ENCODE measurements at places on chromosomes 2 and 18.

DNA sequence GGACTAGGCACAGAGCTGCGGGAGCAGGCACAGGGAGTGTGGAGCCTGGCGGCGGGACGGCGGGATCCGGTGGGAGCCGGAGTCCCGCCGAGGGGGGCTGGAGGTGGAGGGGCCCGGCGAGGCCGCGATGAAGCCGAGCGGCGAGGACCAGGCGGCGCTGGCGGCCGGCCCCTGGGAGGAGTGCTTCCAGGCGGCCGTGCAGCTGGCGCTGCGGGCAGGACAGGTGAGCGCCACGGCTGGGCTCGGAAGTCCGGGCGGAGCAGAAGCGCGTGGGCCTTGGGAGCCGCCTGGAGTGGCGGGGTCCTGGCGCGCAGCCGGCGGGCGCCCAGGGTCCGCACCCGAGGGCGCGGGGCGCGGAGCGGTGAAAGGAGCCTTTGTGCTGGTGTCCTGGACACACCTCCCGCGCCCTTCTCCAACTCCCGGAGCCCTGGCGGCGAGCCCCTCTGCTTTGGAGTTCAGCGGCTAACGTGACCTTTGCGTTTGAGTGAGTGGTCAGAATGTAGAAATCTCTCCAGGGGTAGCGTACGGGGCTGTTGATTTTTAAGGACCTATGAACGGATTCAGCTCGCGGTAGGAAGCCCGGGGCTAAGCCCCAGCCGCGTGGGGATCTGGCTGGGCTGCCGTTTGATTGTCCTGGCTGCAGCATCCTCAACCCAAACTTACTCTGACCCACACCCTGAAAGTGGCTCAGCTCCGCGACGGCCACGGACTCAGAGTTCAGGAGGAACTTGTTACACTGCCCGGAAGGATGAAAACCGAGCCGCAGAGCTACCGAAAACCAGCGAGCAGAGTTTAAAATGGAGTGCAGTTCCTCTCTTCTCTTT lies 448 bp downstream of the IMPA2 start:
- DNase-seq: no peak

DNA sequence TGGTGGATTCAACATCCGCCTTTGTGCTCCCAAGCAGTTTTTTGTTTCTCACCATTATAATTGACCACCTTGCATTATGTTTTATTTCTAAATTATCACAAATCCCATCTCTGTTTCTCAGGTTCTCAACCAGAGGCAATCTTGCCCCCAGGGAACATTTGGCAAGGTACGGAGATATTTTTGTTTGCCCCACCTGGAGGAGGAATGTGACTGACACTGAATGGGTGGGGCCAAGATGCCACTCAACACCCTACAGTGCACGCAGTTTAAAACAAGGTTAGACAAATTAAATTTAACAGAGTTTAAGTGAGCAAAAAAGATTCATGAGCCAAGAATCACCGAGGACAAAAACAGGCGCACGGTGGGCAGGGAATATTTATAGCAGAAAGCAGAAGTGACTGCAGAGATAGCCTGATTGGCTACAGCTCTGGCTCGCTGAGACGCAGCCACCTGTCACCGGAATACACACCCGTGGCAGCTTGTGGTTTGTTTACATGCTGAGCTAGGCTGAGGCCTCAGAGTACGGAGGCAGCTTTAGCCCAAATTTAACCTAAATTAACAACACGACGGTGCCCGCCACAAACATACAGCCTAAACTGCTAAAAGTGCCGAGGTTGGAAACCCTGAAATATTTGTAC lies 150.0 kb upstream of the ALKAL2 start:
- peak; percentile 5 for DNase-seq

GRCh38 chr2:237051861-237052260 lies 33.8 kb upstream of the COPS8 start:
- DNase-seq: no peak

- no peak for DNase-seq
These were observed 9.4 kb upstream of the NEURL3 start for GRCh38 chr2:96514521-96514920.

DNA sequence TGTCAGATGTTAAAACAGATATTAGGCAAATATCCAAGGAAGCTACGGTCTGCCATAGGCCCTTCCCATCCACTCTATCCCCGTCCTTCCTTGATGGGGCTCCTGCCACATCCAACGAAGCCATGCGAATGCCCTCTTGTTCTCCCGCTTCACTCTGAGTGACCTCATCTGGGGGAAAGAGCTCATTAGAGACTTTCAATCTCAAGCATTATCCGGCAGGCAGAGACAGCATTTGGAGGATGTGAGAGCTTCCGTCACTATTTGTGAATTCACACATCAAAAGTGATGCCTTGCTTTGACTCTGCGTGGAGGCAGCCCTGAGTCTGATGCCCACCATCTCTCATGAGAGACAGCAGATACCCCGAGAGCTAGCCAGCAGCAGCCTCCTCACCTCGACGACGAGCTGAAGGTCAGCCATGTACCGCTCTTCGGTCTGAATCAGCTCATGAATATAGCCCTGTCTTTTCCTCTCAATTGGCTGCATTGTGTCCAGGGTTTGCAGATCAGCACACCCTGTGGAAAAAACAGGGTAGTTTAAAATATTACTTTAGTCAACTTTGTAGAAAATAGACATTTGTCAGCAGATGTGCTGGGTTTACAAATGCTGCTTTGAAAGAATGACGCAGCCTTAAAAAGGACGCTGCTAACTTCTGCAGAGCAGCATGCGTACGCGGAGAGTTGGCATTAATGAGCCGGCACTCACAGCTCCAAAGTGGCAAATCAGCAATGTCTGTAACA lies 45.9 kb downstream of the FAM228A start:
- peak; percentile 72 for DNase-seq

GRCh38 chr18:78782951-78783563 lies 196.6 kb upstream of the SALL3 start:
- no peak for DNase-seq

- no peak for DNase-seq
These were observed 203.3 kb downstream of the CELF4 start for GRCh38 chr18:37362158-37362890.

DNA sequence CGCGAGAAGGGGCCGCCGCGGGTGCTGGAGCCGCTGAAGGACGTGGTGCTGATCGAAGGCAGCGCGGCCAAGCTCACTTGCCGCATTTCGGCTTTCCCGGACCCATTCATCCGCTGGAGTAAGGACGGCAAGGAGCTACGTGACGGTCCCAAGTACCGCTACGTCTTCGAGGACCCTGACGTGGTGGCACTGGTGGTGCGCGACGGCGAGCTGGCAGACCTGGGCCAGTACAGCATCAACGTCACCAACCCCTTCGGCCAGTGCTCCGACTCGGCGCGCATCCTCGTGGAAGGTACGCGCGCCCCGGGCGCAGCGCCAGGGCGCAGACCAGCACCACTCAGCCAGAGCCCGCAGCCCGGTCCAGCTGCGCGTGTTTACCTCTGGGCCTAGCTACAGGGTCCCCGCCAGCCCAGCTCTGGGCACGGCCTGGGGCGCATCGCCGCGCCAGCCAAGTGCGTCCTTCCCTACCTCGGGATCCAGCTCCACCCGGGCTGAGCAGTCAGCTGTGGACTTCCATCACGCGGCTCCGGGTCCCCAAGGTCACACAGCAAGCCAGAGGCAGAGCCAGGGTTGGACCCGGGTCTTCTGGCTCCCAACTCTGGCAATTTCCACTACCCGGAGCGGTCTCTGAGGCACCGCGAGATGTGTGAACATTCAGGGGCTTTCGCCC lies 1.7 kb upstream of the GMPPA start:
- DNase-seq: no peak

DNA sequence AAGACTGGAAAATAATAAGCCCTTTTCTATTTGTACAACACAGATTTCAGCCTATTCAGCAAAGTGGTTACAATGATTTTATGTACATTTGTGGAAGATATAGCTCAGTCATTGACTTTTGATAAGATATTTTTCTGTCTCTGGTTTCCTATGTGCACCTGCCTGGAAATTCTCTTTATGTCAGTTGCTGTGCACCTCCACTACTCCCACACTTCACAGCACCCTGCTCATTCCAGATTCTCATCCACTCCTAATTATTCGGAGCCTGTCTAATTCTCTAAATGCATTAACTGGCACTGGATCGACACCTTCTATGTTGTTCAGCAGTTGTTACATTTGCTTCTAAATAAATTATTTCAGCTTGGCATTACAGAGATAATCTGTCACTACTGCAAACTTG lies 275.1 kb upstream of the RND3 start:
- no peak for DNase-seq

DNA sequence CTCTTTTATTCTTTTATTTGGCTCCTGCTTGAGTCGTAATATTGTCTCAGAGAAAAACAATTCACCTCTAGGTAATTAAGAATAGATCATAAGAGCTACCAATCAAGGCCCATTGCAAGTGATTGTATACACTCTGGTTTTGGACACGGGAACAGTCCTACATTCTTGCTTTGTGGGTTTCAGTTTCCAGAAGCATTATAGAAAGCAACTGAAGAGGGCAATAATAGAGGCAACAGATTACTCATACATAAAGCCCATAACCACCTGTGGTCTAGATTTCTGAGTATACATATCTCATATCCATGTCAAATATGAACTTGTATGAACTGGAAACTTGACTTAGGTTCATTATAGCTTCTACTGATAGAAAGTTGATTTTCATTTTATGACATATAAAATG lies 65.4 kb downstream of the DIS3L2 start:
- DNase-seq: no peak

DNA sequence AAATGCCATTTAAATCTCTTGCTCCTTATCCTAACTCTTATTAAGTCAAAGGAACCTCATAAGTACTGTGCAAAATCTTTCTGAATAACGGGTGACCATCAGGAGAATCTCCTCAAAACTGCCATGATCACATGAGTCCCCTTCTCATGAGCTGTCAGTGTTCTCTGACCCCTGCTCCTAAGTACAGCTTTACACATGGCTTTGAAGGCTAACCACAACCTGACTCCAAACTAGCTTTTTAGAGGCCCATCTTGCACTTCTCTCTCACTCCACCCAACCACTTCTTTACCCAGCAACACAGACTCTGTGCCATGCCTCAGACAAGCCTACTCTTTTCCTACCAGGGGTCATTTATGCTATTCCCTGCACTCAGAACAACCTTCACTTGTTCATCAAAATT lies 253.8 kb downstream of the GPD2 start:
- no peak for DNase-seq

GRCh38 chr2:158616480-158617000 lies 159.8 kb downstream of the PKP4 start:
- no peak for DNase-seq

- no peak for DNase-seq
These were observed 69.9 kb upstream of the FSIP2 start for GRCh38 chr2:185668710-185669109.

DNA sequence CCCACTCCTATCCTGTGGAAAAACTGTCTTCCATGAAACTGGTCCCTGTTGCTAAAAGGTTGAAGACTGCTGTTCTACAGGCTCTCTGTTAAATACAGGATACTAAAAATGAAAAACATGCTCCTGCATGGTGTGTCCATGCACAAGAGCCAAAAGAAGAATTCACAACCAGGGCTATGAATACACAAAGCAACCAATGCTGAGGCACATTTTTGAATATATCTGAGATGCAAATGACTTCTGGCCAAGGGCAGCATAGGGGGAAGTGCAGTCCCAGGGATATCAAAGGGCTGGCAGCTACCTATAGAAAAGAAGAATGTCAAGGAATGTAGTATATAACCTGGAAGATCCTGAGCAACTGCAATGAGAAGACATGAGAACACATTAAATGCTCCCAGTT lies 6.6 kb downstream of the NEMP2 start:
- DNase-seq: no peak

- DNase-seq: no peak
These were observed 21.2 kb upstream of the ATOH8 start for GRCh38 chr2:85732467-85733120.

- DNase-seq: no peak
These were observed 53.0 kb downstream of the EPHA4 start for GRCh38 chr2:221518935-221519625.

GRCh38 chr2:223029287-223029686 lies 22.7 kb upstream of the KCNE4 start:
- DNase-seq: no peak

DNA sequence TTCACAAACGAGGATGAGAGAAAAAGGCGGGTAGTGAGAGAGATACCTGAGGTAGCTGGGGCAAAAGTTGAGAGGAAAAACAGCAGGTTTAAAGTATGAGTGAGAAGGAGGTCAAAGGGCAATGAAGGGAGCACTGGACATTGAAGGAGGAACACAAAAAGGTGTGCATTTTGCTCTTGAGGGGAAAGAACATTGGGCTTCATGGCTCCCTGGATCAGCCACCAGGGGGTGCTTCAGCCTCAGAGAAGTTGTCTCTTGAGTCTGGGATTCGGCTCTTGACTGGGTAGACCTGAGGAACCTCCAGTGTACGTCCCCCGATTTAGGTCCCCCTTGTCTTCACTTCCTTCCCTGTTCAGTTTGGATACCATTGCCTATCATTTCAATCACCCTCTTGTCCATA lies 128.5 kb downstream of the RAPGEF4 start:
- peak; percentile 58 for DNase-seq

- no peak for DNase-seq
These were observed 123.5 kb downstream of the TANC1 start for GRCh38 chr2:159091976-159092375.

DNA sequence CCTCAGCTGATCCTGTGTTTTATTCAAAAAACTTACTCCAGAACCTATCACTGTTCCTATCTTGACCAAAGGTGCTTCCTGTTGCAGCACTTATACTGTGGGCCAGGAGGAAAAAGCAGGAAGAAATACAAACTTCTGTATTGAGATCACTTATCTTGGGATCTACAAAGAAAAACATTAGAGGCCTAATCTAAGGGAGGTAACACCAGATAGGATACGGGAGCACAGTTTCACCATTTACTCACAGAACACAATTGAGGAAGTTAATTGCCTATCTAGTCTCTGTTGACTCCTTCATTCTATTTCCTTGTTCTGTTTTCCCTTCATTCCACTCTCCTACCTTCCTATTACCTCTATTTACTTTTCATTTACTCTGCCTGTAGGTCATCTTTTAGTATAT lies 287.2 kb upstream of the LINC00305 start:
- no peak for DNase-seq

- no peak for DNase-seq
These were observed 7.3 kb downstream of the NBEAL1 start for GRCh38 chr2:203021991-203022390.

- DNase-seq: peak; percentile 79
These were observed 186.9 kb upstream of the PXDN start for GRCh38 chr2:1931003-1931914.

GRCh38 chr2:182064019-182064778 lies 78.5 kb downstream of the PPP1R1C start:
- no peak for DNase-seq

GRCh38 chr2:152564754-152565551 lies 152.3 kb downstream of the PRPF40A start:
- no peak for DNase-seq

DNA sequence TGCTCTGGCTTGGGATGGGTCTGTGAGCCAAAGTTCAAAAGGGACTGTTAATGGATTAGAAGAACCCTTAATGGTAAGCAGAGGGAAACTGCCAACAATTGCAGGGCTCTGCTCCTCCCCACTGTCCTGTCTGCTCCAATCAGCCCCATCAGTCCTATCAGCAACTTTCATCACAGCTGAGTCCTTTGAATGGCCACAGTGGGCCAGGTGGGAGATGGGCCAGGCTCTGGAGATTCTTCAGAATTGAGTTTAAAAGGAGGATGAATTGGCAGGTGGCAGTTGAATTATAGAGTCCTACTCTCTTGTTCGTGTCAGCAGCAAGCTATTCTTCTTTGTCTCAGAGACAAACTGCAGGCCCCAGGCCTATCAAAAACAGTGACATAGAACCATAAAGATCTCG lies 573.9 kb downstream of the EPHA4 start:
- no peak for DNase-seq

GRCh38 chr18:55317864-55318263 lies 270.1 kb downstream of the TCF4 start:
- no peak for DNase-seq
